ENCODE measurements at places on chromosomes 6 and 20.

DNA sequence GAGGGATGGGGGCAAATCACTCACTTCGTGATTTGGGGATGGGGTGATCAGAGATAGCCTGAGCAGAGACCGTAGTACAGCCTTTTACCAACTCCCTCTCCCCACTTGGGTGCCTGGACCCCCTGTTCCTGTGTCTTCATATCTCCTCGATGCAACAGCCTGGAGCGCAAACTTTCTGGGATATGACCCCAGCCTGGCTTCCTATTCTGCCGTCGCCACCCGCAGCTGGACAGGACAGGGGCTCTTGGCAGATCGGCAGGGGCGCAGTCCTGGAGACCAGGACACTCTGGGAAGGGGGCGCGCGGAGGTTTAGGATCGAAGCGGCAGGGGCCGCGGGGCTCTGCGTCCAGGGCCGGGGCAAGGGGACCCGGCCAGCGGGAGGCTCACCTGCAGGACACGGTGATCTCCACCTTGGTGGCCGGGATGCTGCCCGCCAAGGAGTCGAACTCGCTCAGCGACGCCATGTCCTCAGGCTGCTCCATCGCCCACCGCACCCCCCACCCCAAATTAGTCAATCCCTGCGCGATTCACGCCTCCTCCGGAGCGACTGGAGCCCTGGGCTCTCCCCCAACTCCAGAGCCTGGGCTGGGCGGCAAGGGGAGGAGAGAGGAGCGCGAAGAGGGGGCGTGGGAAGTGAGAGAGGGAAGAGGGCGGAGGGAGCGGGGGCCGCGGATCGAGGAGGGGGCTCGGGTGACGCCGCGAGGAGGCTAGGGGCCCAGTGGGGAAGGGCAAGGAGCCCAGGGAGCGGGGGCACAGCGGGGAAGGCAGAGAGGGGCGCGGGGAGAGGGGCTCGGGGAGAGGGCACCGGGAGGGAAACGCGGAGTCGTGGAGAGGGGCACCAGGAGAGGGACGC lies at the start of gene CPNE5:
Gene CPNE5, minus strand, starts transcription at position 549 of the 853 bp plus-strand sequence. Its CDS starts 67 bp downstream, at position 482.
- DNase-seq: no peak

GRCh38 chr6:155455766-155456165 lies at the start of gene NOX3:
Gene NOX3, minus strand, starts transcription at chr6:155455839. Its CDS starts 39 bp downstream, at chr6:155455800.
- DNase-seq: no peak

DNA sequence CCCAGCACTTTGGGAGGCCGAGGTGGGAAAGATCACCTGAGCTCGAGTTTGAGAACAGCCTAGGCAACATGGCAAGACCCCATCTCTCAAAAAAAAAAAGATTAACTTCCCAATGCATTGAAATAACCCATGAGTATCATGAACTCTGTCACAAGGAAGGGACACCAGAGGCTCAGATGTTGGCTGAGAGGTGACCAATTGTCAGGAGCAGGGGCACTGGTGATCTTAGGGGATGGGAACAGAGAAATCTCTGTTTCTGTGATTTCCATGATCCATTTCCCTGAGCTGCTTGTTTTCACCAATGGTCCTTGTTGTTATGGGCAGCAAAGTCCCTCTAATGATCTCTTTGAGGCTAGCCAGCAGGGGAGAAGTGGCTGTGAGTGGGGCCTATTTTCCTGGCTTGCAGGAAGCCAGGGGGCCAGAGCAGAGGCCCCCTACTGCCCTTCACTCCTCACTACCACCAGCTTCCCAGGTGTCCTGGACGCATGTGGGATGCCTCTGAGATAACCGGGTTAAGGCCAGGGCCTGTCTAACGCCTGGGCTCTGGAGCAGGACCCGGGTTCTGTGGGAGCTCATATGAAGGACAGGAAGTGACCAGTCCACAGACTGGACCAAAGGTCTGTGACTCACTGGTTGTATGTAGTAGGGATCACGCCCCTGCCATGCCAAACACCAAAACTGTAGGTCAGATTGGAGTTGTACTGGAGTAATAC lies 54.4 kb downstream of the PCNA start:
- DNase-seq: no peak

GRCh38 chr6:24821860-24822444 lies 23.2 kb upstream of the ARMH2 start:
- DNase-seq: no peak

- no peak for DNase-seq
These were observed 20.5 kb downstream of the PCK1 start for GRCh38 chr20:57581202-57582028.

GRCh38 chr20:10739134-10739533 lies 65.3 kb upstream of the JAG1 start:
- no peak for DNase-seq

DNA sequence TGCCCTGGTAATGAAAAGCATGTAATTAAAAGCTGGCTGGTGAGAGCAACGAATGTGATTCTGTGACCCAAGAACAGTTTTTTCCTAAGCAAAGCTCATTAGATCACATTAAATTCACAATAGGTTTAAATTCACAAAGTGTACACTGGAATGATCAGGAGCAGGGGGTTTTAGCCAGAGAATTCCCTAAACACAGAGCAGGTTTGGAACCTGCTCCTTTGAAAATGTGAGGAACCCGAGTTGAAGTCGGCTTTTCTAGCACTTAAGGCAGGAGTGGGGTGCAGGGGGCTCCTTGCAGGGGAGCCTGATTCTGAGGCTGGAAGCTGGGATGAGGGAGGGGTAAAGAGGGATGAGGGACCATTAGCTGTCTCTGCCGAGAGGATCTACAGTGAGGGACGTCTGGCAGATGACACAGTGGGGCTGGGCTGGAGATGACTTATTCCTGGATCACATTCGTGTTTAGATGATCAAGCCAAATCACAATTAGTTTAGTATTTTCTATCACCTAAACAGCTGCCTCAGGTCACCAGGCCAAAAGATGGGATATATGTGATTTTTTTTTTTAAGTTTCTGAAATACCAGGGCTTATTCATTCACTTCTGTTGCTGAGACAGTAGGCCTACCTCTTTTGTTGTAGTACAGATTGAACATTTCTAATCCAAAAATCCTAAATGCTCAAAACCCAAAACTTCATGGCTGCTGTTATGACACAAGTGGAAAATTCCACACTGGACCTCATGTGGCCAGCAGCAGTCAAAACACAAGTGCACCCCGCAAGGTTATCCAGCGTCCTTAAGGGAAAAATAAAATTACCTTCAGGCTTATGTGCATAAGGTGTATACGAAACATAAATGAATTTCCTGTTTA lies 93.1 kb upstream of the HIVEP1 start:
- no peak for DNase-seq

DNA sequence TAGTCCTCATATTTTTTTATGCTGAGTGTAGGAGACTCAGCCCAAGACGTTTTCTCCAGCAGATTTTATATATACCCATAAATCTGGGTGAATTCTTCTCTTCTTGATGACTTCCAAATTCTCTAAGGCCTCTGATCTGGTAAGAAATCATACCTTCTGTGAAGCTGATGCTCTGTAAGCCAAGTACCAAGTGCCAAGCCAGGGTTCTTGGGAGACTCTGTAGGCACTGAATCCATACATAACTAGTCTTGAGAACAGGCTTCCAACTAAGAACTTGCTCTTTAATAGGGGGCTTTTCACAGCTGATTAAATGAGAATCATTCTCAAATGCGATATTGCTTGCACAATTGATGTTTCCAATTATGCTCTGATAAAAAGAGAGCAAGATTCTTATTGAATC lies 87.6 kb downstream of the PRKN start:
- no peak for DNase-seq

GRCh38 chr6:9028086-9028485 lies 592.7 kb upstream of the SLC35B3 start:
- DNase-seq: no peak

DNA sequence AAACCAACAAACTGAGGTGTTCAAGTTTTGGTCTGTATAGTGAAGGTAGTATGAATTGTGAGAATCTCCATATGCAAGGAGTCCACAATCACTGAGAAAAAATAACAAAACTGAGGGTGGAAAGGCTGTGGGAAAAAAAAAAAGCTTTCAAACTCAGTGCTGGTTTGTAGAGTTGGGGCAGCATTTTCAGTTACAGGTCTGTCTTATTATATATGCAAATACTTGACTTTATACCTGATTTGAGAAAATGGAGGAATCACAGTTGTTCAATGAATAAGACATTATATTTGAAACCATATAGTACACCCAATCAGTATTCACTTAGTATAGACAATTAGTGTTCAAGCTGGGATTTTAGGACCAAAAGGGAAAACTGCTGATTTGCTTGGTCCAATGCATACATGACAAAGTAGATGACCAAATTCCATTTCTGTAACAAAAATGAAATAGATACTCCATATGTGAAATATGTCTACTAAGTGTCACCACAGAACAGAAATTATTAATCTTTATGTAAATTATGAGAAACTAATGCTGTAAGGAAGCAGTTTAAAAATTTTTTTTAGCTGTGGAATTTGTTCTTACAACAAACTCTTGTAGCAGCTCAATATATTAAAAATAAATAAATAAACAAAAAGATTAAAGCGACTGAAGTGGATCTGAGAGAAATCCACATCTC lies 187.7 kb downstream of the ASCC3 start:
- no peak for DNase-seq

GRCh38 chr6:41757271-41757670 lies 10.1 kb upstream of the PGC start:
- no peak for DNase-seq

- no peak for DNase-seq
These were observed 81.4 kb downstream of the MCHR2 start for GRCh38 chr6:99912657-99913056.

DNA sequence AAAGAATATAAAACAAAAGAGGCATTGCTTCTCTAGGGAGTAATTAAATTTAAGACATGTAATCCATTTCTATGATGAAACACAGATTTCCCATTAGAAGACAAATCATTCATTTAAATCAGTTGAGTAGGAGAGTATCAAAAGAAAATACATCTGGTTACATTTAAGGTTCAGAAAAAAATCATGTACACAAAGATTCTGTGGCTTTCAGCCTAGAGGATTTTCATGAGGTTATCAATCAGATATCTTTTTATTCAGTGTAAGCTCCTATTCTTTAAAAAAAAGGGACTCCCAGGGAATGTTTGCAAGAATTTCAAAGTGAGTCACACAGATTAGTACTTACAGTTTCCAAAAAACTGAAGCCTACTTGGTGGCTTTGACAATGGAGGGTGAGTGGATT lies 24.9 kb downstream of the COL21A1 start:
- DNase-seq: no peak

DNA sequence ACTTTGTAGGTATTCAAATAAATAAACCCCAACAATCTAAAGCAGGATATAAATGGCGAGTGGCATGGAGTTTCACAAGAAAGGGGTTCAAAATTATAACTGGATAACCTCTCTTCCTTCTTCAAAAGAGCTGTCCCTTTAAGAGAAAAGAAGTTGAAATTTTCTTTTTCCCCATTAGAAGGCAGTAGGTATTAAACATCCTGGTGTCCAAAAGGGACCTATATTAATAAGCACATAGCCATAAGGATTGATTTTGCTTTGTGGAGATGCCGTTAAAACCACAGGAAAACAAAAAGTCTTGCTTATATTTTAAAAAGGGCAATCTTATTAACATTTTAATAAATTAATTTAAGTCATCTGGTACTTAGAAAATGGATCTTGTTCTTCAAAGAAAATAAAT lies 76.5 kb downstream of the LYRM4 start:
- no peak for DNase-seq

DNA sequence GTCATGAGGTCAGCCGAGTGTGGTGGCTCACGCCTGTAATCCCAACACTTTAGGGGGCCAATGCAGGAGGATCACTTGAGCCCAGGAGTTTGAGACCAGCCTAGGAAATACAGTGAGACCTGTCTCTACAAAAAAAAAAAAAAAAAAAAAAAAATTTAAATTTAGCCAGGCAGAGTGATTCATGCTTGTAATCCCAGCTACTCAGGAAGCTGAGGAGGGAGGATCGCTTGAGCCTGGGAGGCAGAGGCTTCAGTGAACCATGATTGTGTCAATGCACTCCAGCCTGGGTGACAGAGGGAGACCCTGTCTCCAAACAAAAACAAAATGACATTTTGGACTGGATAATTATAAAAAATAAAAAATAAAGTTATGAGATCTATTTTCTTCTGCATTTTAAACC lies 56.2 kb downstream of the ADGRF1 start:
- no peak for DNase-seq

GRCh38 chr20:37850724-37851355 lies 52.1 kb upstream of the VSTM2L start:
- DNase-seq: no peak

- DNase-seq: no peak
These were observed 29.0 kb upstream of the AKIRIN2 start for GRCh38 chr6:87731080-87731479.

- DNase-seq: no peak
These were observed 42.7 kb downstream of the MAFB start for GRCh38 chr20:40646361-40646760.

DNA sequence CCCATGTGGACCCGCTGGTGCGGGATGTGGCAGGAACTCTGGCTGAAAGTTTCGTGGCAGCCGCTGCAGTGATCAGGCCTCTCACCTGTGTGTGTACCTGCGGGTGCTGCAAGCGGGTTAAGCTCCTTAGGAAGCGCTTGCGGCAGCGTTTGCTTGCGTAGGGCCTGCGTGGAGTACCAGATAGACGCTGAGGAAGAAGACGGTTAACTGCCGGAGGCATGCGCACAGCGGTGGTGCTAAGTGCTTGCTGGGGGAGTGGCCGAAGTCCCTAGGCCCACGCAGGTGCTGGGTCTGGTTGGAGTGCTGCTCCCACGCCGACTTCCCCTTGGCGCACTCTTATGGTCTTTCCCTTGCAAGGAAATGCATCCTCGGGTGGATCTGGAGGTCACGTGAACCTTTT lies 23.0 kb downstream of the ZSCAN31 start:
- DNase-seq: no peak

DNA sequence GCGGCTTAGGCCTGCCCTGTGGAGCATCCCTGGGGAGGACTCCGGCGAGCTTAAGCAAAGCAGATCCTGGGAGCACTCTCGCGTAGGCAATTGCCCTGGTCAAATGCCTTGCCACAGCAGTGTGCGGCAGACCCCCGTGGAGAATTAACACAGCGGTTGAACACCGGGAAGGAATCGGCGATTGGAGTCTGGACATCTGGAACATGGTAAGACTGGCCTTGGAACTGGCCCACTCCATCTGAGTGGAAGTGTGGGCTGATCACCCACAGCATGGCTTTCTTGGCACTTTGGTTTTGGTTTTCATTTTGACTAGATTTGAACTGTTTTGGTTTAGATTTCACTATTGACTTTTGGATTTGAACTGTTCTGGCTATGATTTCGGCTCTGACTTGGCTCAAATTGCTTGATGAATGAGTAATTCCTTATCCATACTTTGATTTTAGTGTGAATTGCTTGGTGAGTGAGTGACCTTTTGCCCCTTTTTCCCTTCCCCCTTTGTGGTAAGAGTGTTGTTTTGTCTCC lies 300.7 kb downstream of the RNGTT start:
- no peak for DNase-seq

DNA sequence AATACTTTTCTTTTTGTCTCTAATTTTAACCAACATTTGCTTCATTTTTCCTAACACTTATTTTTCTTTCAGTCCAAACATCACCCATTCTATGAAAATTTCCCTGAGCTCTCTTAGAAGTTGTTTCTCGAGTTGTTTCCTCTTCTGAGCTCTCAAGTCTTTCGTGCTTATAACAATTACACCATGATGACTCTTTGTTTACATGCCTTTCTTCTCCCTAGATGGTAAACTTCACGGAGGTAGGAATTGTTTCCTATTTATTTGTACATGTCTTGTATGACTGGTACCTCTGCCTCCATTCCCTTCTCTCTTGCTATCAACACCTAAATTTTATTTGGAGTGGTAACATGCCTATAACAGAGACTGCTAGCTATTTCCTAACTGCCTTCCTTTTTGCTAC lies 6.4 kb downstream of the BLOC1S5 start:
- no peak for DNase-seq
